ENCODE measurements at places on chromosomes 1 and 21.

GRCh38 chr21:14084701-14085100 lies 126.1 kb downstream of the LIPI start:
- no peak for DNase-seq
- no peaks in the 10 kb centered on the region for H3K4me1 ChIP-seq
- H3K4me3 ChIP-seq: no peak overlapping the region
- peaks cover 10% of the 10 kb centered on the region for H3K36me3 ChIP-seq
- no peaks in the 10 kb centered on the region for H3K27me3 ChIP-seq

DNA sequence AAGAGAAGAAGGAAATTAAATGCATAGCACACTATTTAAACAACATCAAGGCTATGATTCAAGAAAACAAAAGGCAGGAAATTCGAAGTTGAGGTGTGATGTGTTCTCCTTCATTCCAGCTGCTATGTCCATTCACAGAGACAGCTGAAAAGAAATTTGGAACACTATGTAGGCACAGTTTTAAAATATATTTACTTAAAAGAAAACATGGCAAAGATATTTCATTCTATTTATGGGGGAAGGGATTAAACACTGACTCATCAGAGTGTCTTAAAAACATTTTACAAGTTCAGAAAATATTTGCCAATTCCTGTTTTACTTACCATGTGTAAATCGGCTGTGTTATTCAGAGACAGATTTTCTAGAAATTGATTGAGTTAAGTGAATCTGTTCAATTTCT lies 39.4 kb upstream of the NGF start:
- H3K4me3 ChIP-seq: no peak overlapping the region
- no peaks in the 10 kb centered on the region for H3K36me3 ChIP-seq
- peaks cover 3% of the 10 kb centered on the region for H3K4me1 ChIP-seq
- H3K27me3 ChIP-seq: no peaks in the 10 kb centered on the region
- no peak for DNase-seq
- H3K27ac ChIP-seq: no peak overlapping the region

DNA sequence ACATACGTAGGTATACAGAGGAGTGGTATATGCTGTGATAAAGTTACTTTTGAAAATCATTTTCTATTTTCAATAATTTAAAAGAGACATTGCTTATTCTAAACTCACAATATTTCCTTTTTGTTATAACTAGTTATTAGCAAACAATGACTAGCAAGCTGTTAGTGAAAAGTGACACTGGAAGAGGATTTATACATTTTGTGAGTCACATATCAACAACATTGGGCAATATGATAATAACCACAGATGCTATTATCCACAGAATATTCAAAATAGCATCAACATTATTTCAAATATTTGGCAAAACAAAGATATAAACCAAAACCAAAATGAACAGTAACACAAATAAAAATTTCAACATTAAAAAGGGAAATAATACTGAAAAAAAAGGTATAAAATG lies 104.0 kb upstream of the HP1BP3 start:
- no peaks in the 10 kb centered on the region for H3K4me1 ChIP-seq
- peaks cover 23% of the 10 kb centered on the region for H3K36me3 ChIP-seq
- H3K27me3 ChIP-seq: no peaks in the 10 kb centered on the region

DNA sequence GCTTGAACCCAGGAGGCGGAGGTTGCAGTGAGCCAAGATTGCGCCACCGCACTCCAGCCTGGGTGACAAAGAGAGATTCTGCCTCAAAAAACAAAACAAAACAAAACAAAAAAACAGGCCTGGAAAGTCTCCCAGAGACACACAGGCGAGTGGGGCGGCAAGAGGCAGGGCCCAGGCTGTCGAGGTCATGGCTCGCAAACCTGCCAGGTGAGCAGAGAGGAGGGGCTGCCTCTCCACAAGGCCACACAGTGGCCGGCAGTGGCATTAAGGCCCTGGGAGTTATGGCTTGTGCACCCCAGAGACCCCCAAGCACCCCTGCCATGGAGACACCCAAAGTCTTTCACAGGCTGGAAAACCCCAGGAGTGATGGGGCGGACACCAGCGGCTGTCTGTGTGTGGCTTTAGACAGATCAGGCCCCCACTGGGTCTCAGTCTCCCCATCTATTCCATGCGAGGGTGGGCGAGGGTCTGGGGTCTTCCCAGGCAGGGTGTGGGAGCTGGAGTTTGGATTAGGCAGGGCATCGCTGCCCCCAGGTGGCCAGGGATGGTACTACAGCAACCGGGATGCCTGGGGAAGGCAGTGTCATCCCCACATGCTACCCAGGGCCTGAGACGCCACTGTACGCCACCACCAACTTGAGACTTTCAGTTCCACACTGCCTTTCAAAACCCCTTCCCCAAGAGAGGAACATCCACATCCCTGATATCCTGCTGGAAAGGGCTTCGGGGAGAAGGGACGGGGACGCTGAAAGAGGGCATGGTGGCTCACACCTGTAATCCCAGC lies 7.3 kb upstream of the CTRC start:
- no peak overlapping the region for H3K4me3 ChIP-seq
- peak; percentile 93 for DNase-seq
- no peak overlapping the region for H3K27ac ChIP-seq

GRCh38 chr1:10160907-10161490 lies 49.4 kb upstream of the KIF1B start:
- H3K4me3 ChIP-seq: no peak overlapping the region
- H3K36me3 ChIP-seq: peaks cover 35% of the 10 kb centered on the region
- no peaks in the 10 kb centered on the region for H3K27me3 ChIP-seq

DNA sequence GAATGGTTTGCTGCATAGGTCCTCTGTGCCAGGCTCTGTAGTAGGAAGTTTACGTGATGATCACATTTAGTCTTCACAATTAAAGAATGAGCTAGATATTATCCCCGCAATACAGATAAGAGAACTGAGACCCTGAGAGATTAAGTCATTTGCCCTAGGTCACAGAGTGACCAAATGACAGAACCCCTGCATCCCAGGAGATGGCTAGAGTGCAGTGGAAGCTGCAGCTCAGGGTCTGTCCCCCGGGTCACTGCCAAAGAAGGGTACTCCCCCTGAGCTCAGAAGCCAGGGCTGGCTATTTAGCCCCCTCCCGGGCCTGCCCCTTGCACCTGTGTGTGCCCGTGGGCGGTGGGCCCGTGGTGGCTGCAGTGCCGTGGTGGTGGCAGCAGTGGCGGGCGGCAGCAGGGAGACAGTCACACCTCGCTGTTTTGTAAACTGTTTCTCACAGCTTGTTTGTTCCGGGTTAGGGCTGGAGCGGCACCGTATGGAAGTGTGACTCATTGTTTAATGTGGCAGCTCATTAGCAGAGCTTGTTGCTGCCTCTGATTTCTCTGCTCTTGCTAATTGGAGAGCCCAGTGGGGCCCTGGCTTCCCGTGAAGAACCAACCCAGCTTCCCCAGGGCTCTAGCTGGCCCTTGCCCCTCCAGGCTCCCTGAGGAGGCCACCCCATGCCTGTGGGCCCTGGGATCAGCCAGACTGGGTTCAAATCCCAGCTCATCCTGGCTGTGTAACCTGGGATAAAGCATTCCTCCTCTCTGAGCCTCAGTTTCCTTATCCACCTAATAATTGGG lies 19.3 kb upstream of the FOXO6 start:
- H3K27me3 ChIP-seq: peaks cover 12% of the 10 kb centered on the region
- peaks cover 6% of the 10 kb centered on the region for H3K4me1 ChIP-seq
- H3K27ac ChIP-seq: no peak overlapping the region

DNA sequence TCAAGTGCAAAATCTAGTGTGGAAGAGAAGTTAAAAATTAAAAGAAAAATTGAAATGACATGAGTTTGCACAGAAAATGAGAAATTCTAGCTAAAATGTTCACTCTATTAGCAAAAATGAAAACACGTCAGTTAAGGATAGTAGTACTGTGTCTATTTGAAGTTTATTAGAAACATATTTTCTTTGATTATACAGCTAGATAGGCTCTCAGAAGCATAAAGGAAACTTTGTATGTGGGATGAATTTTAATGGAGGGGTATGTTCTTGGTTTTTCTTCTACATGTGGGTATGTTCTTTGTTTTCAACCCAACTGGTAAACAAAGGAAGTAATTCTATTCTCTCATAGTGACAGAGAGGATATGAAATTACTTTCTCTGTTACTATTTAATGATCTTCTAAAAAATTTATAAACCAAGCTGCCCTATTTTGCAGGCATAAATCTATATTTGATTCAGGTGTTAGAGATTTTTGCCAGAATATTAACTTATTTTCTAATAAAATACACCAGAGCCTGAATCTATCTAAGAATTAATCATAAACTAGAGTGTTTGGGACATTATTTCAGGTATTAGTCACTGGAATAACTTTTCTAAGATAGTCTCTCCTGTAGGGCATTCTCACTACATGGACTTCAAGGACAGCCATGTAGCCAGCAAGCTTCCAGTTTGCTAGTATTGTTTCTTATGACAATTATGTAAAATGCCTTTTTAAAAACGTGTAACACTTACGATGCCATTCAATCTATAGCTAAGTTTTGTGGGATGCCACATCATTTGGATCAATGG lies 15.8 kb downstream of the GPSM2 start:
- H3K27me3 ChIP-seq: no peaks in the 10 kb centered on the region
- H3K36me3 ChIP-seq: no peaks in the 10 kb centered on the region
- no peak for DNase-seq
- no peak overlapping the region for H3K27ac ChIP-seq
- no peak overlapping the region for H3K4me3 ChIP-seq

GRCh38 chr1:198564716-198565115 lies 24.2 kb upstream of the ATP6V1G3 start:
- H3K4me1 ChIP-seq: peaks cover 5% of the 10 kb centered on the region
- H3K27me3 ChIP-seq: no peaks in the 10 kb centered on the region
- no peaks in the 10 kb centered on the region for H3K36me3 ChIP-seq
- no peak overlapping the region for H3K4me3 ChIP-seq
- H3K27ac ChIP-seq: no peak overlapping the region

DNA sequence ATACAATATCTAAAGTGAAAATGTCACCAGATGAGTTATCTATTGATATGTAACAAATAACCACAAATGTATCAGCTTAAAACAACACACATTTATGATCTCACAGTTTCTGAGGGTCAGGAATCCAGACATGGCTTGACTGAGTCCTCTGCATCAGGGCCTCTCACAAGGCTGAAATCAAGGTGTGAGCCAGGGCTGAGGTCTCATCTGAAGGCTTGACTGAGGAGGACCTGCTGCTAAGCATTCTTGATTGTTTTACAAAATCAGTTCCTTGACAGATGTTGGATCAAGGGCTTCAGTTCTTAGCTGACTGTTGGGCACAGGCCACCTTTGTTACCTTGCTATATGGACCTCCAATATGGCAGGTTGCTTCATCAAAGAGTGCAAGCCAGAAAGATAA lies 483.7 kb downstream of the CAMTA1 start:
- peaks cover 19% of the 10 kb centered on the region for H3K36me3 ChIP-seq
- no peak for DNase-seq
- no peak overlapping the region for H3K27ac ChIP-seq

- H3K36me3 ChIP-seq: no peaks in the 10 kb centered on the region
- no peak for DNase-seq
- H3K4me1 ChIP-seq: peaks cover 13% of the 10 kb centered on the region
- no peaks in the 10 kb centered on the region for H3K27me3 ChIP-seq
These were observed 10.8 kb upstream of the ANGPTL7 start for GRCh38 chr1:11178021-11179015.

DNA sequence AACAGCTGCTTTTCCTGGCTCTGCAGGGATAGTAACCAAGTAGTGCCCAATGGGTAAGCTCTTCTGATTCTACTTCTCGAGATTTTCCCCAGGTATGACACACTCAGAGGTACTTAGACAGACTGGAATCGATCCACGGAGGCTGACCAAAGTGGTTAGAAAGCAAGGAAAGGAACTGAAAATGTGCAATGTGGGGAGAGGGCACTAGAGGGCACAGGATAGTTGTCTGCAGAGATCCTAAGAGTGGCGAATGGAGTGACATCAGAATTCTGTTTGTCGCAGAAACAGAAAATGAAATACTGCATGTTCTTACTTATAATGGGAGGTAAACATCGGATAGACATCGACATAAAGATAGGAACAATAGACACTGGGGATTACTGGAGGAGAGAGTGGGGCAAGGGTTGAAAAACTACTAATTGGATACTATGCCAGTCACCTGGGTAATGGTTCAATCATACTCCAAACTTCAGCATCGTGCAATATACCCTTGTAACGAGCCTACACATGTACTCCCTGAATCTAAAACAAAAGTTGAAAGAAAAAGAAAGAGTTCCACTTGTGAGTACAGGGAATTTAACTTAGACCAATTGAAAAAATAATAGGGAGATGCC lies 23.3 kb downstream of the CYP2J2 start:
- H3K4me3 ChIP-seq: no peak overlapping the region
- peaks cover 7% of the 10 kb centered on the region for H3K4me1 ChIP-seq
- H3K27me3 ChIP-seq: no peaks in the 10 kb centered on the region
- DNase-seq: peak; percentile 34
- no peaks in the 10 kb centered on the region for H3K36me3 ChIP-seq
- no peak overlapping the region for H3K27ac ChIP-seq

DNA sequence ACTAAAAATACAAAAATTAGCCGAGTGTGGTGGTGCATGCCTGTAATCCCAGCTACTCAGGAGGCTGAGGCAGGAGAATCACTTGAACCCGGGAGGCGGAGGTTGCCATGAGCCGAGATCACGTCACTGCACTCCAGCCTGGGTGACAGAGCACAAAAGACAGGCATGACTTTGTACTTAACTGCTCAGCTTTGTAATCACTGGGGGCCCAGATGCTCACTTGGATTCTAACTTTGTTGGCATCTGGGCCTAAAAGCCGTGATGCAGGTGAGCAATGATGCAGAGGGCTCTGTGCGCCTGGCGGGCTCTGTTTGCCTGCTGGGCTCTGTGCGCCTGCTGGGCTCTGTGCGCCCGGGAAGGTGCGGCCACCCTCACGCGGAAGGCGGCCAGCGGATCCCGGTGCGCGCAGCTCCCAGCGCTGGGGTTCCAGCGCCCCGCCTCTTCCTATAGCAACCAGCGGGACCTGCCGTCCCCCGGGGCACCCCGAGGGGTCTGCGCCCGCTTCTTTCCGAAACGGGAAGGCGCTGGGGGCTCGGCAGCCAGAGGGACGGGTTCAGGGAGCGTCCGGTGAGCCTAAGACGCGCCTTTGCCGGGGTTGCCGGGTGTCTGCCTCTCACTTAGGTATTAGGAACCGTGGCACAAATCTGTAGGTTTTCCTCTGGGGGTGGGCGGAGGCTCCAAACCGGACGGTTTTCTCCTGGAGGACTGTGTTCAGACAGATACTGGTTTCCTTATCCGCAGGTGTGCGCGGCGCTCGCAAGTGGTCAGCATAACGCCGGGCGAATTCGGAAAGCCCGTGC lies 31.7 kb downstream of the PRMT2 start:
- peaks cover 16% of the 10 kb centered on the region for H3K4me1 ChIP-seq
- peaks cover 35% of the 10 kb centered on the region for H3K27me3 ChIP-seq
- DNase-seq: peak; percentile 55
- H3K36me3 ChIP-seq: peaks cover 3% of the 10 kb centered on the region
- H3K27ac ChIP-seq: no peak overlapping the region

DNA sequence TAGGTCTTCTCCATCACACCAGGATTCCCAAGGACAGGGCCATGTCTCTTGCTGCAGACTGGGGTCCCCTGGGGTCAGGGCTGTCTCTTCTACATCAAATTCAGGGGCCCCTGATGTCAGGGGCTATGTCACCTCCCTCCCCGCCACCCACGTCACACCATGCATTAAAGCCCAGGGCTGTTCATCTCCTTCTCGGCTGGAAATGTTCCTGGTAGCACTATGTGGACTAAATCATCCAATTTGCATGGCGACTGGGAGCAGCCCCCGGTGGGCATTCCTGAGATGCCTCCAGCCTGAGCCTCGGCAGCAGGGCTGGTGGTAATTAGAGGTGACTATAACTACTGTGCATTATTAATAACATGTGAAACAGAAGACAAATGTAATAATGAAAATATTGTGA lies 151.7 kb upstream of the HMGB4 start:
- no peak for DNase-seq
- H3K4me1 ChIP-seq: no peaks in the 10 kb centered on the region
- H3K27ac ChIP-seq: no peak overlapping the region
- H3K4me3 ChIP-seq: no peak overlapping the region

All from WTC11 (cell line).